ENCODE measurements at places on chromosomes 11 and 22.

DNA sequence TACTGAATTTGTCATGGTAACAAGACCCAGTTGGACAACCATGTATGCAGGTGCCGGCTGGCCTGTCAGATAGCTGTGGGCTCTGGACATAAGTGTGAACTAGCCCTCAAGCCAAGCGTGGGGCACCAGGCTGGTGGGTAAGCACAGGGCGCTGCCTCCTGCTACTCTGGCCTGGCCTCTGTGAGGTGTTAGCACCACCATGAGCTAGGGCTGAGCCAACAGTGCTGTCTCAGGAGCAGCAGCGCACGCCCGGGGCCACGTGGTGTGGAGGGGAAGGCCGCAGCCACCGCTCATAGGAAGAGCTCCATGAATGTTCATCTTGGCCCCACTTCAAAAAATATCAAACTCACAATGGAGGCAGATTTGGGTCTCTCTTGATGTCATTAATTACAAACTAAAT lies 35.3 kb upstream of the GNB1L start:
- no peak for DNase-seq

DNA sequence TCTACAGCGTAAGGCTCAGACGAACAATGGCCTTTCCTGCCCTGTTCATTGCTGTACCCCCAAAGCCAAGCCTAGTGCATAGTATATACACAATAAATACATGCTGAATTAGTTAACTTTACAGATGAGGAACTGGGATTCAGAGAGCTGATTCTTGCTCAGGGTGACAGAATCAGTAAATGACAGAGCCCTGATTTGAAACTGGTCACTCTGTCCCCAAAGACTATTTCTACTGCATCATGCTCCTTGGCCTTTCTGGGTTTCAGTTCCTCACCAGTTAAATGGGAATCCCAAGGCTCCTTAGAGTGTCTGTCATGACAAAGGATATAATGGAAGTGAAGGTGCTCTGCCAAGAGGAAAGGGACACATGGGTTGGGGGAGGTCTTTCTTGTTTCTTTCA lies 50.5 kb upstream of the TSKU start:
- no peak for DNase-seq

DNA sequence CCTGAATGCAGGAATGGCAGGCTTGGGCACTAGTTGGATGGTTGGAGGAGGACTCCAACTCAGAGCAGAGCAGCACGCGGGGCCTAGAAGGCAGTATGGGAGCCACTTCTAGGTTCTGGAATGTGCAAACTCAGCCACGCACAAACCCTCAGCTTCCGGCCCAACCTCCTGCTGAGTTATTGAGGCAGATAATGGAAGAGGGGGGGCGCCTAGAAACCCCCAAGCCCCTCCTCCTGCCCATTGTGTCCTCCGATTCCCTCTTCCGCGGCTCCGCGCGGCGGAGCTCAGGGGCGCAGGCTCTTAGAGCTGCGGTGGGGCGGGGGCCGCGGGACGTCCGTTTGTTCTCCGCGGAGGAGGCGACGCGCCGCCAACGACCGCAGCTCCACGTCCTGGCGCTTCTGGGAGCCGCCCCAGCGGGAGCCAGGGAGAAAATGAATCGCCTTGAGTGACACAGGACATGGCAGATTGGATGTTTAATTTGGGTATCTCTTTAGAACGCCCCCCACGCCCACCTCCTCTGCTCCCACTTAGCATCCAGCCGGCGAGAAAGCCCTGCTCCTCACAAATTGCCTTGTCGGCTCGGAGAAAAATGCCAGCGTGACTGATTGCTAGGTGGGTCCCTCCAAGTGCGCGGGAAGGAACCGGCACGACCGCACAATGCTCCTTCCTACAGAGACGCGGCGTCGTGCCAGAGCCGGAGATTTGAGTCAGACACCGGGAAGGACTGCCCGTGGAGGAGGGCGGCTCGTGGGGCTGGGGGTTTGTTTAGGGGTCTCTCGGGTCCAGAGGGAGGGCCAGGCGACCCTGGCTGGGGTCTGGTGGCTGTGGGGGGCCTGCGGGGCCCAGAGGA lies 144.6 kb downstream of the NECTIN1 start:
- DNase-seq, result no peak

DNA sequence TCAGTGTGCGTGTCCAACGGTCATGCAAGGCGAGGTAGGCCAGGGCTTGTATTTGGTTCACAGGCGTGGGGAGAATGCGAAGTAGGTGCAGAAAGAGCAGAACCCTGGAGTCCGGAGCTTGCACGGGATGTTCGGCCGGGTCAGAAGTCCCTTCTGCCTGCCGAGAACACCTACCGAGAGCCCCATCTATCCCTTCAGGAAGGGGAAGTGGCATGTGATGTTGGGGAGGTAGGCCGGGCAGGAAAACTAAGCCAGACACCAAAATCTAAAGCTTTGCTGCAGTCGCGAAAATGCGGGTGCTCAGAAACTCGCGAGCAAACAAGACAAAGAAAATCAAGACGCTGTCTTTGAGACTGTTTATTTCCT lies 435 bp upstream of the TAF6L start:
- DNase-seq, result no peak

DNA sequence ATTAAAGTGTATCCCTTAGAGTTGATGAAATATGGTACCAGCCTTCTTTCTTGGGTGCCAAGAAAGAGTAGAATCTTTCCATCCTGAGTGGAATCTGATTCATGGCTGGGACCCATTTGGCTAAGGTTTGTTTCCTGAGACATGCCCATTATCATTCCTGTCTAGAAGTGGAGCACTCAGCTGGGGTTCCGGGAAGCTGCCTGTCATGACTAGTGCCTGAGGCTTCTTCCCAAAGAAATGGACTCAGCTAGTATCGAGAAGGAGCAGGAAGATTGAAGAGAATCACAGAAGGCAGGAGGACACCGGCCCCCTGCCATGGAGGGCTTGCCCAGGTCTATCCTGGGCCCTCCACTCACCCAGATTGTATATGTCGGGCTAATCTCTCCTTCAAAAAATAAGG lies 57.6 kb downstream of the KREMEN1 start:
- DNase-seq, result no peak

- peak; percentile 11 for DNase-seq
Observed at GRCh38 chr11:537622-538430, 499 bp downstream of the LRRC56 start.

- no peak for DNase-seq
Observed at GRCh38 chr11:77027275-77027674, 6.9 kb upstream of the B3GNT6 start.

- no peak for DNase-seq
Observed at GRCh38 chr11:30666817-30667216, 80.7 kb upstream of the MPPED2 start.

DNA sequence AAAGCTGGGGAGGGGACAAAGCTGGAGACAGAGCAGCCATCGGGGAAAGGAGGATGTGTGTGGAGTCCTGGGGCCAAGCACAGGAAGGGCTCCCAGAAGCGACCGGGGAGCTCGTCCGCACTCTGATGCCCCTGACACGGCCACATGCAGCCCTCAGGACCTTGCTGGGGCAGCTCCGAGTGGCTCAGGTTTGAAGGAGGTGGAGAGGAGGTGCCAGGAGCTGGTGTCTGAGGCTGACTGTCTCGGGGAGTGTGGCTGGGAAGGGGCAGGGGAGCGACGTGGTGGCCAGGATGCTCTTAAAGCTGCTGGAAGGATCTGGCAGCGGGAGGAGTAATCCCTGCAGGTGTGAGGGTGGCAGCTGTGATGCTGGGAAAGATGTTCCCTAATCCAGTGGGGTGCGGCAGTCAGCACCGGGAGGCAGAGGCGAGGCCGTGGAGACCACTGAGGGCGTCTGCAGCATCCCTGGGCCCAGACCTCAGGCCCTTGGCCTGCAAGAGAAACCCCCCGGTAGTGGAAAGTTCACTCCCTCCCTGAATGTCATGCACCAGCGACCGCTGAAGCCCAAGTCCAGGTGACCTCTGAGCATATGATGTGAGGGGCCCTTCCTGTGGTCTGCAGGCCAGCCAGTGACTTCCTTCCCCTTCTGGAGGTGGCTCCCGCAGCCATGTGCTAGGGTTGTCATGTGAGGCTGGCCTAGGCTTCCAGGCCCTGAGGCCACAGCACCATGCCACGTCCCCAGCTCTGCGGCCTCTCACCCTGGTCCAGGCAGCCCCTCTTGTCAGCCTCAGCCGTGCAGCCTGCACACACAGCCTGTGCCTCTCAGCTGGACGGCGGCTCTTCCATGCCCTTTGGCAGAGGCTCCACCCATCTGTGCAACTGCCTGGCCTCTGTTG lies 17.2 kb upstream of the CTSD start:
- no peak for DNase-seq

- no peak for DNase-seq
Observed at GRCh38 chr11:103604310-103604709, 432.1 kb upstream of the DDI1 start.

GRCh38 chr22:27386186-27386585 lies 415.4 kb downstream of the MN1 start:
- no peak for DNase-seq

GRCh38 chr22:28299309-28299708 lies 380.3 kb upstream of the PITPNB start:
- no peak for DNase-seq

DNA sequence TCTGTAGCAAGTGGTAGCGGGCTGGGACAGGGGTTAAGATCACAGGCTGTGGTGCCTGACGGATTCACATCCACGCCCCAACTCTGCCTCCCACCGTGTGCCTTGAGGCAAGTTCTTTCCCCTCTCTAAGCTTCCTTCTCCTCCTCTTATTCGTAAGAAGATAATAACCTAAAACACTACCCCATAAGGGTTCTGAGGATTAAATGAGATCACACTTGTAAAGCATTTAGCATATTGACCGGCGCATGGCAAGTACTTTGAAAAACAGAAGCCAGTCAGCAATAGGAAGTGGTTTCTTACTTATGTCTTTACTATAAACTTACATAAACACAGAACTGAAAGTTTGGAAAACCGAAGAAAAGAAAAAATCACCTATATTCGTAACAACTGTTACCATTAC lies 15.5 kb upstream of the LMO2 start:
- no peak for DNase-seq

- no peak for DNase-seq
Observed at GRCh38 chr11:116590844-116591570, 181.8 kb downstream of the BUD13 start.

GRCh38 chr11:11718511-11718910 lies 96.7 kb upstream of the GALNT18 start:
- no peak for DNase-seq

DNA sequence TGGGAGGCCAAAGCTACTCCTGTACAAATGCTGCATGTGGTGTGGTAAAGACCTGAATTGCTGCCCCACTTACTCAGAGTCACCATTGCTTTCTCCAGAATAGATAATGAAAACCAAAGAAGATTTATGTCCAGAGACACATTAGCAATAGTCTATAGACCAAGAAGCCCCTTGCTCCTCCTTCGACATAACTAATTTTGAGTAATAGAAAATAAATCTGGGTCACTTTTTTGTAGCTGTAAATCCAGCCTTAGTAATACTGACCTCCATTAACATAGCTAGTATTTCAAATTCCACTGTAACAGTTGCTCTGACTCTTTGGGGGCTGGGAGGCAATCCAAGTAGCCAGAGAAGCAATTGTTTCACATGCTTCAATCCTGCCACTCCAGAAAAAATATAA lies 145.9 kb downstream of the MAML2 start:
- DNase-seq, result no peak

DNA sequence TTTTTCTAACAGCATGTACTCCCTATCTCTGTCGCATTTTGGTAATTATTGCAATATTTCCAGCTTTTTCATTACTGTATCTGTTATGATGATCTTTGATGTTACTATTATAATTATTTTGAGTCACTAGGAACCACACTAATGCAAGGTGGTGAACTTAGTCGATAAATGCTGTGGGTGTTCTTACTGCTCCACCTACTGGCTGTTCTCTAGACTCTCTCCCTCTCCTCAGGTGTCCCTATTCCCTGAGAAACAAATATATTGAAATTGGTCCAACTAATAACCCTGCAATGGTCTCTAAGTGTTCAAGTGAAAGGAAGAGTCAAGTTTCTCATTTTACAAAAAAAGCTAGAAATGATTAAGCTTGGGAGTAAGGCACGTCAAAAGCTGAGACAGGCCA lies 10.5 kb downstream of the ARL14EP start:
- DNase-seq, result no peak

- no peak for DNase-seq
Observed at GRCh38 chr11:110308071-110308470, 11.7 kb upstream of the RDX start.

GRCh38 chr11:38123673-38124072 lies 1525.6 kb upstream of the RAG2 start:
- no peak for DNase-seq

DNA sequence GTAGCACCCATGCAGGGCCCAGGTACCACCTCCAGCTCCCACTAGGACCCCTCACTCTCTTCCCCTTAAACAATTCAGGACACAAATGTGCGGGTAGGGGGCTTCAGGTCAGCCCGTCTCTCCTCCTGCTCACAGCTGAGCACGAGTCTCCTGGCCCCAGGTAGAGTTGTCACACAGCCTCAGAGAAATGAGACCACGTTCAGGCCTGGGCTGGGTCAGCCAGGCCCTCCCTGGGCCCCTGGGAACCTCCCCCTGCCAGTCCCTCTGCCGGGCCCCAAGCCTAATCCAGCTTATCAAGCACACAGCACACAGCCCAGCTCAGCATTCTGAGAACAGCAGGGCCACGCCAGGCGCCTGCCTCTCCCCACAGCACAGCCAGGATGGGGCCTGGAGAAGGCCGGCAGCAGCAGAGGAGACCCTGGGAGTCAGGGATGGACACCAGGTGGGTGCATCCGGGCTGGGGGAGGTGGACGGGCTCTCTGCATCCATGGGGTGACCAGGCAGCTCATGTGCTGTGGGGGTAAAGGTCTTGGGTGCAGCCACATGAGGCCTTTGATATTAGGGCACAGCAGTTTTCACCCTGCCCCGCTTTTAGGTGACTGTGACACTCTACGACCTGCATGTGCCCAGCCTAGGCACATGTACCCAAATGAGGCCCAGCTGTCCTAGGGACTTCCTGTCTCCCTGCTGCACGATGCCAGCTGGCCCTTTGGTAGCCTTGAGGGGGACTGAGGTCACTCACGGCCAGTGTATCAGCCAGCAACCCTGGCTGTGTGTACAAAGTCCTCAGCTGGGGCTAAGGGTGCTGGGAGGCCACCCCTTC lies 87.0 kb downstream of the MORC2 start:
- peak; percentile 48 for DNase-seq

GRCh38 chr11:35723493-35723892 lies 60.9 kb downstream of the TRIM44 start:
- no peak for DNase-seq

- no peak for DNase-seq
Observed at GRCh38 chr11:70429724-70430521, 31.6 kb downstream of the CTTN start.

- DNase-seq, result no peak
Observed at GRCh38 chr11:99571094-99571493, 550.3 kb downstream of the CNTN5 start.

All from left ventricle myocardium inferior (tissue), 1 donor.